ENCODE measurements at places on chromosomes 11 and 22. TPM values are rescaled to one million over a fixed set of nuclear protein-coding genes. Genes with fewer than 3 reads are reported as not detected.

DNA sequence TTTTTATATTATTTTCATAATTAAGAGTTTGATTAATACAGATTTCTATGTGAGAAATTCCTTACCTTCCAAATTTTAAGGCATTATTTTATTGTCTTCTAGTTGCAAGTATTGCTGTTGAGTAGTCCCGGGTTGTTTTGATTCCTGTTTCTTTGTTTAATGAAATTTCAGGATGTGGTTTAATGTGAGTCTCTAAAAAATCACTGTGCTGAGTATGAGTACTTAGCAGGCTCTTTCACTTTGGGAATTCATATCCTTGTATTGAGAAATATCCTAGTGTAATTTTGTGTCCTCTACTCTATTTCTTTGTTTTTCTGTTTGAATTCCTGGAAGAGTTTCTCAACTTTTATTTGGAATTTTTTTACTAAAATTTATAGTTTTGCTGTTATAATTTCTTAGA, 113.2 kb downstream of the TMEM135 start:
- DNase-seq, result no peak

DNA sequence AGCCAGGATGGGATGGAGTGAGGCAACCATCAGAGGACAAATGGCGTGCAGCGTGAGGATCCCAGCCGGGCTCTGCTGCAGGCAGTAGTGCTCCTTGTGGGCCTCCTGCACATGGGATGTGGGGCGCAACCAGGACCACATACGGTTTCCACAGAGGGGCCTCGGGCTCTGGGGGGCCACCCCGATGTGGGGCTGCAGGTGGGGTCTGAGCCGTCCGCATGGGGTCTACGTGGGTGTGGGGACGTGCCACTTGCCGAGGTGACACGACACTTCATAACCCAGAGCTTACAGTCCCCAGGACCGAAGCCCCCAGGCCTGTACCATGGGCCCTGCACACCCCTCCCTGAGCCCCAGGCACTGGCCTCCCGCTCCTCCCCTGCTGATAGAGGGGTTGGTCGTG, 10.8 kb downstream of the TTLL8 start:
- no peak for DNase-seq

PGR gene
- not detected for total RNA-seq

SCN2B gene
- not detected for total RNA-seq

ABTB2 gene
- 4.0 TPM for total RNA-seq

All from HFFc6 (cell line).